ENCODE measurements at places on chromosomes 3 and 15.

DNA sequence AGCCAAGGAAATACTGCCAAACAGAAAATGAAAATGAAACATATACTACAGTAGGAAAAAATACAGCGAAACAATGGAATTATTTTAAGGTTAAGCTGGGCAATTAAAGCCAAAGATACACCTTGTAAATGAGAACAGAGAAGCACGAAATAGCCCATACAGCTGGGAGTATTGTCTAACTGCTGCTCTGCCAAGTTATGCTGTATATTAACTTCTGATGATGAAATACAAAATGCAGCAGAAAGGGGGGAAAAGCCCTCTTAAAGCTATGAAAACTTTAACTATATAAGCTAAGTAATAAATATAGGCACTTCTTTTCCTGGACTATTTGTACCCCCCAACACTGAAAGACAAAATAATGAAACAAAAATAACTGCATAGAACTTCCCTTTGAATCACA lies 449.0 kb downstream of the FOXP1 start:
- no peak for DNase-seq

DNA sequence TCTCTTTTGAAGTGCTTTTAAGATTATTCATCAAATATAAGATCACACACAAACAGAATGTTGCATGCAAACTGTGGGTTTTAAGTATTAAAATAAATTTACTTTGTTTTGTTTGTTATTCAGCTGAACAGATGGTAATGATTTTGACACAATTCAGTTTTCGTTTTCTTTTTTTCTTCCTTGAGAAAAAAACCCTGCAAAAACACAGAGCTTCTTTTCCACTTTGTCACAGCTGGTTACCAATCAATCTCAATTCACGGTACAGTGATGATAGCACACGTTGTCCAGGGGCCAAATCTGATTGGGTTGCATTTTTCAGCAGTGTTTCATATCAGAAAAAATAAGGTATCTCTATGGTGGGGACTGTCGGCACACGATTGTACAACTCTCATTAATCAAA lies 473.6 kb downstream of the ROBO2 start:
- DNase-seq, result no peak

- no peak for DNase-seq
Measured at GRCh38 chr3:60906283-60906682, 345.0 kb downstream of the FHIT start.

- no peak for DNase-seq
Measured at GRCh38 chr15:57183614-57184344, 192.5 kb upstream of the CGNL1 start.

DNA sequence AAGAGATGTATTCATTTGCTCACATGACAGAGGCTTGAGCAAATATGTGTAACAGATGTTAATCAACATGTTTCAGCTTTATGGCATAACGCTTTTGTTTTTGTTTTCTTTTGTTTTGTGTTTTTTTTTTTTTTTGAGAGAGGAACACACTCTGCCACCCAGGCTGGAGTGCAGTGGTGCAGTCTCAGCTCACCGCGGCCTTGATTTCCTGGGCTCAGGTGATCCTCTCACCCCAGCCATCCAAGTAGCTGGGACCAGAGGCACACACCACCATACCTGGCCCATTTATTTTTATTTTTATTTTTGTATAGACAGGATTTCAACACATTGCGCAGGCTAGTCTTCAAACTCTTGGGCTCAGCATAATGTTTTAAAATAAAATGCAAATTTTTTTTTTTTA lies 1504.4 kb upstream of the CADM2 start:
- DNase-seq, result no peak

GRCh38 chr3:138359148-138359918 lies 11.0 kb downstream of the MRAS start:
- no peak for DNase-seq

GRCh38 chr3:185339945-185340344 lies 23.0 kb upstream of the MAP3K13 start:
- no peak for DNase-seq

GRCh38 chr15:33581032-33581431 lies 270.3 kb downstream of the RYR3 start:
- no peak for DNase-seq

- DNase-seq, result no peak
Measured at GRCh38 chr3:8595695-8596115, 48.9 kb downstream of the SSUH2 start.

DNA sequence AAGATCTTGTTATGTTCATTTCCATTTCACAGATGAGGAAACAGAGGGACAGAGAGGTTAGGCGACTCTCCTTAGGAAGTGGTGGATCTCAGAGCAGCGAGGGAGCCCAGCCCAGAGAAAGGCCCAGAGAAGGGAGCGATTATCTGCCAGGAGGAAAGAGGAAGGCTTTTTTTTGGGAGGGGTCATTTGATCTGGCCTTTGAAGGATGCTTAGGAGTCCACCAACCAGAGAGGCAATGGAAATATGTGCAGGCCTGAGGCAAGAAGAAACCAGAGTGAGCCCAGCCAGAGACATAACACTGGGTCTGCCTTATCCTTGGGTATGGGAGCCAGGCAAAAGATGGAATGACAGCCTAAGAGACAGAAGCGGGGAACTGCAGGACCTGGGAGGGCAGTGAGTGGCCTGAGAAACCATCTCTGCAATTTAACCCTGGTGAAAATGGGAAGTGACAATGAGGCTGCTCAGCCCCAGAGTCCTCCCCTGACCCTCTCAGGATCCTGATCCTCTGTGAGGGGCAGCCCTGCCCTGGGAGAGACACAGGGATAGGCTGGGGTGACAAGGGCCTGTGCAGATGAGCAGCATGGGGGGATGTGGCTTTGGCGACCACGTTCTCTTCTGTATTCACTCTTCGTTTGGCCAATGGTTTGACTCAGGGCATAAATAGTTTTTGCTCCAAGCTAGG lies 163.2 kb downstream of the WNT7A start:
- DNase-seq, result no peak

- no peak for DNase-seq
Measured at GRCh38 chr3:72361990-72362389, 486.3 kb downstream of the SHQ1 start.

GRCh38 chr15:70955151-70955550 lies 62.5 kb downstream of the LRRC49 start:
- DNase-seq, result no peak

GRCh38 chr15:65529762-65530317 lies 423 bp upstream of the HACD3 start:
- no peak for DNase-seq

DNA sequence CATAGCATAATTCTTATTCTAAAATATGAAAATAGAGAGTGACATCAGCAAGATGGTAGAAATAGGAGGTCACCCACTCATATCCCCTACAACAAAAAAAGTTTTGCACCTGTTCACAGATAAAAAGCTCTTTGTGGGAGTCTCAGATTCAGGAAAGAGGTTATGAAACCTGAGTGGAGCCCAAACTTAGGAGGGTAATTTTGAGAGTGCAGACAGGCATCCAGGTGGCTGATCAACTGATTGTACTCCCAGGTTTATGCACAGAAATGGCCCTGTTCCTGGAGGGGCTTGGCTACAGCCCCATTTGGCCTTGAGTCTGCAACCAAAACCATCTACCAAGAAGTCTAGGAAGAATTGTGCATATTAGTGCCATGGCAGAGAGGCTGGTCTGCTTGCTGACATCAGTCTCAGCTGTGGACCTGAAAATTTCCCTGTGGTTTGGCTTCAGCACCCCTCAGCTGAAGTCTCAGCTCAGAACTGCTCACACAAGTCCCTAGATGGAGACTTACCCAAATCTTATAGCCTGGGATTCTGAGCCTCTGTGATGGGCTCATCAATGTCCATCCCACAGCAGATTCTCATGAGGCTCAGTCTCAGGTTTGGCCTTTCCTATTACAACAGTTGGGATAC lies 291.6 kb downstream of the IL20RB start:
- no peak for DNase-seq

- DNase-seq, result no peak
Measured at GRCh38 chr3:52361898-52362297, 45.8 kb downstream of the DNAH1 start.

GRCh38 chr15:62545467-62546227 lies 380.6 kb upstream of the C2CD4B start:
- DNase-seq, result no peak

DNA sequence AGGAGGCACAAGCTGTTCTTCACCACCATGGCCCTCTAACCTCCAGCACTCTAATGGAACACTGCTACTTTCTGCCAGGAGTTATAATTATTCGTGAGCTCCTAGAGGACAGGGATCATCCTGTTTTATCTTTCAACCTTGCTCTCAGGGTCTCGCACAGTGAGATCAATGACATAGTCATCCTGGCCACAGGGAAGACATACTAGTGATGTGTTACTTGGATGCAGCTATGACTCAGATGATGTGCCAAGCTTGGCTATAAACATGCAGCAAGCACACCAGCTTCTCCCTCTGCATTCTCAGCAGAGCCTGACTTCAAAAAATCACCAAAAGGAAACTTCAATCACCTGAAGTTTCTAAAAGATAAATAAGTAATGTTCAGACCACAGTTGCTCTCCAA lies 203.8 kb upstream of the HES1 start:
- no peak for DNase-seq

DNA sequence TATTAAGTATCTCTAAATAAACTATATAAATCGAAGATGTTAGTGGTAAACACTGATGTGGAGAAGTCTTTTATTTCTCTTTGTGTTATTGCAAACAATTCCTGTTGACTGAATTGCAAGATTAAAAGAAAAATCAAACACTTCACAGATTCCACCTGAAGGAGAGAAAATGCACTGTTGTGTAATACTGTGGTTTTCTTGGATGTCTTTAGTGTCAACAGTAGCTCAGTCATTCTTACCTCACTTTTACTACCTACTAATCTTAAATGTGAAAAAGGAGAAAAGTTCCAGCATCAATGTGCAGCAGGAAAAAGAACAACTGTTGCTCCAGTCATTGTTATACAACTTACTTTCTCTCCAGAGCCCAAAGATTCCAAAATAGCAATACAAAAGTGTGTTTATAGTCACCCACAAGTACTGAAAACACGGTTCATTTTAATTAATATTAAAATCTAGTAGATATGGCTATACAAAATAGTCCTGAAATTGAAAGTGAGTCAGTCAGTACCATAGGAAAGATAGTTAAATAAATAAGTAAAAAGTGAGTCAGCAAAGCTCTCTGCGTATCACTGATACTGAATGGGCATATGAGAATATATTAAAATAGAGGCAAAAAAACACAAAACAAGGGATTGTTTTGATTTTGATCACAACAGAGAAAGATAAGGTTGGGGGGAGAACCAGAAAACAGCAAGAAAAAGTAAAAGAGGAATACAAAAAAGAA lies 90.5 kb upstream of the CSPG5 start:
- DNase-seq, result no peak

DNA sequence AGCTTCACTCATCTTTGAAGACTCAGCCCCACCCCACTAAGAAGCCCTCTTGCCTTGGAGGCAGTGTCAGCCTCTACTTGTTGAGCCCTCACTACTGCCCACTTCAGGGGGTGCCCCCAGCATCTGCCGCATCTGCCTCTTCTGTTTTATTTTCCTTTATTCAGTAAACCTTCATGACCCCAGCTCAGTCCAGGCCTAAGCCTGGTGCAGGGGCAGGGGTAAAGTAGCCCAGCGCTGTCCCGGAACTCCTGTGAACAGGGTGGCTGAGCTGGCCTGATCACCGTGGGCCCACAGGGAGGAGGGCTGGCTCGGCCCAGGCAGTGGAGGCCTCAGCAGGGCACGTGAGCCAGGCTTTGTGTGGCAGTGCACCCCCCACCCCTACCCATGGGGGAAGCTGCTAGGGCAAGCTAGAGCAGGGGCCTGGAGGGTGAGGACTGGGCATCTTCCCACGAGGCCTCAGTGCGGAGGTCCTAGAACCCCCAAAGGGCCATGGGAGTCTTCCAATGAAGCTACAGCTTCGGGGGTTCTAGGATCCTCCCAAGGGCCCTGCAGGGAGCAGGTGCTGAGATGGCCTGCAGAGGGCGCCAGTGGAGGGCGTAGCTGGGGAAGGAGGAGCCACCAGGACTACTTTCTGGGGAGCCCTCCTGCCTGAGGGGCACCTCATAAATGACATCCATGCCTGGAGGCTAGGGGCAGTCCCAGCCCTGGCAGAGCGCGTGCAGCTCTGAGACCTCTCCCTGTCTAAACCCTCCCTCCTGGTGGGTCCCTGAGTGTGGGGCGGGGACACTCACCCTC lies 36.0 kb downstream of the TSPAN3 start:
- DNase-seq, result no peak

- no peak for DNase-seq
Measured at GRCh38 chr3:18672561-18672960, 247.4 kb upstream of the SATB1 start.

GRCh38 chr3:85877631-85878030 lies 918.8 kb downstream of the CADM2 start:
- DNase-seq, result no peak

DNA sequence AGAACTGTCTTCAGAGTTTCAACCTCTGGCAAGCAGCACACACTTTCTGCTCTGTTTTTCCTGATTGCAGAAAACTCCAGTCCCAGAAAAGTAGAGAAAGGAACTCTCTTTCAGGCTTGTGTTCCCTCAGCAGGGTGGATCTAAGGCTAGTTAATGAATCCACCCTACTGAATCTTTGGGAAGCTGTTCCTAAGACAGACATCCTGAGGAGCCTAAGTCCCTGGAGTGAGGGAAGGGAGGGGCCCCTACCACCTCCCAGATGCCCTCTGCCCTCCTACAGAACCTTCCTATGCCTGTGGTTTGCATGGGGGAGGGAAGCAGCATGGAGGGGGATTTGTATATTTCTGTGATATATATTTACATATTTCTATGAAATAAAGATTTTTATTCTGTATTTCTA lies 124.4 kb downstream of the ANO10 start:
- no peak for DNase-seq

- no peak for DNase-seq
Measured at GRCh38 chr3:10247679-10248183, 528 bp upstream of the TATDN2 start.

DNA sequence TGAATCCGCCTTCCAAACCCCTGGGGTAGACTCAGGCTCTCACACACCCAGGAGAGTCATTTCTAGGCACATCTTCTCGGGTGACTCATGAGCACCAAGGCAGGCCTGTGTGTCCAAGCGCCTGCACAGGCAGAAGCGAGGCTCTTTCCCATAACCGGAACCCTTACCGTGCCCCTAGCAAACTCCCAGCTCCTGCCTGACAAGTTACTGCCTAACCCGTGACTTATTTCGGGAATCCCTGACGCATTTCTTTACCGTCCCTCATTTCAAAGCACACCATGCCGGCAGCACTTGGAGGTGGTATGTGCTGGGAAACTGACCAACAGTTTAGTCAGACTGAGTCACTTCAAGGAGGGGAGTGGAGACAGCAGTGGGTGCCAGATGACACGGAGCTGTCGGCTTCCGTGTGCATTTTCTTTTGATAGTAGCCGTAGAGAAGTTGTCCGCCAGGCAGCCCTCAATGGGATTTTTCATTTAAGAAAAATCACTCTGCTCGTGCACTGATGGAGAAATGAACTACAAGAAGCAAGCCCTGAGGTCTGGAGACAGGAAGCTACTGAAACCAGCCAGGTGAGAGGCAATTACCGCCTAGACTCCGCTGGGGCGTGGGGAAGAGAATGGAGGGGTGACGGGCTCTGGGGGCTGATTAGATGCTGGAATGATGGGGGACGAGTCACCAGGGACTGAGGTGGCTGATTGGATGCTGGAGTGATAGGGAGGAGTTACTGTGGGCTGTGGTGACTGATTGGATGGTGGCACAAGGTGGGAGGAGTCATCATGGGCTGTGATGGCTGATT lies 17.3 kb upstream of the HRH1 start:
- DNase-seq, result no peak

Measured in stimulated activated CD8-positive, alpha-beta memory T cell treated with anti-CD3 and anti-CD28 coated beads, Interleukin-15, amount 100 ng/mL, for 24 hours (primary cell).